Stomach (tissue), 19 donors: ENCODE measurements at places on chromosomes 11 and 22. TPM values are rescaled to one million over a fixed set of nuclear protein-coding genes. Genes with fewer than 3 reads are reported as not detected.
A peak's percentile ranks its signal among the peaks of the same experiment; 100 is the strongest.

Gene SPTBN2
- 35.6 TPM for total RNA-seq

Gene GRAP2
- total RNA-seq: 29.1 TPM

Gene BDNF
- 0.29 TPM for total RNA-seq

Gene DPAGT1
- 7.6 TPM for total RNA-seq

Gene LRRC32
- total RNA-seq: 14.0 TPM

DNA sequence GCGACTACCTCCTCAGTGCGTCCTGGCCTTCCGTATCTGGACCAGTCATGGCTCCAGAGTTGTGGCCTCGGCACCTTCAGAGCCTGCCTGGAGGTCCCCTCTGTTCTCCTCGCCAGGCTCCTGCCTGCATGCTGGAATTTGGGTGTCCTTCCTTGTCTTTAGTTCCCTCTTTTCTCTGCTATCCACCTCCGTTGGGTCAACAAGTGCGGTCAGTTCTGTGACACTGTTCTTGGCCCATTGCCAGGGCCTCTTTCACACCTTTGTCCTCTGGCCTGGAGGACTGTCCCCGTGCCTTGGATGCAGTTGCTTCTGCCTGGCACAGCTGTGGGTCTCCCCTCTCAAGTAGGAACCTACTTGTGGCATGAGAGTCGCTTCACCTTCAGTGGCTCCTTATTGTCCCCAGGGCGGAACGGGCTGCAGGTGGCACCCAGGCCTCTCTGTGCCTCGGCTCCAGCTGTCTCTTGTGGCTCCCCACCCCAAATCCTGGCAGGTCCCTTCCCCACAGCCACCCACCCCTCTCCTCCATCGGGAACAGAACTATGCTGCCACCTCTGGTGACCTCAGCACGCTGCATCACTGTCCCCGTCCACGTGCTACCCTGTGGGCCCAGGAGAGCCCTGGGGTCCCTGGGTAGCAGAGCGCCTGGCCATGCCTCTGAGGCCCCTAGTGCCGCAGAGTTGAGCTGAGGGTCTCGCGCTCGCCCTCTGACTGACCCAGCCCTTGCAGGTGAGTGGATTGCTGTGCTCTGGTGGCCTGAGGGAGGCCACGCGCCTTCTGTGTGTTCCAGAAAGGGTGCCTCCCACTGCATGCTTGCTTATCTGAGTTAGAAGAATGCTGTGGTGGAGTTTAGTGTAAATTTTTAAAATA, 4.7 kb downstream of the DGCR8 start:
- DNase-seq: peak; percentile 52

DNA sequence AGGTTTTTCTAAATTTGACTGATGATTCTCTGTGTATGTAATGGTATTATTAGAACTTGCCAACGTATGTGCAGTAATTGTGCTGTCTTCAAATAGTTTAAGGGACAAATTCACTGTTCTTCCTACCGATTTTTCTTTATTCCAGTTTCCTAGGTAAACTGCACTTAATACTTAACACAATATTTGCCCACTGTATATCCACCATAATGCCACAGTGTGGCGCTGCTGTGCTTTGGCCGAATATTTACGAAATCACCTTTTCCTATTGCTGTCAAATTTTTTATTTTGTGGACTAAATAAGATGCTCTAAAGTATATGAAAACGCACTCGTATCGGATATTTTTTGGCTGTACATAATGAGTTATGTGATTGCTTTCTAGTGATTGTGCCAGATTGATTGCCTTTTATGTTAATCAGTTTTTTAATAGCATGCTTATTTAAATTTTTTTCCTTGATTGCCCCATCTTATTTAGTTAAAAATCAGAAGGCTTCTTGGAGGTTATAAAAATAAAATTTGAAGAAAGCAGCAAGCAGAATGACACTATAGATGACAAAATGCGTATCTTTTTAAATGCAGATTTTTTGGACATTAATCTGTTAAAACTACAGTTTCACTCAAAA, 10.5 kb downstream of the AASDHPPT start:
- DNase-seq: peak; percentile 66

DNA sequence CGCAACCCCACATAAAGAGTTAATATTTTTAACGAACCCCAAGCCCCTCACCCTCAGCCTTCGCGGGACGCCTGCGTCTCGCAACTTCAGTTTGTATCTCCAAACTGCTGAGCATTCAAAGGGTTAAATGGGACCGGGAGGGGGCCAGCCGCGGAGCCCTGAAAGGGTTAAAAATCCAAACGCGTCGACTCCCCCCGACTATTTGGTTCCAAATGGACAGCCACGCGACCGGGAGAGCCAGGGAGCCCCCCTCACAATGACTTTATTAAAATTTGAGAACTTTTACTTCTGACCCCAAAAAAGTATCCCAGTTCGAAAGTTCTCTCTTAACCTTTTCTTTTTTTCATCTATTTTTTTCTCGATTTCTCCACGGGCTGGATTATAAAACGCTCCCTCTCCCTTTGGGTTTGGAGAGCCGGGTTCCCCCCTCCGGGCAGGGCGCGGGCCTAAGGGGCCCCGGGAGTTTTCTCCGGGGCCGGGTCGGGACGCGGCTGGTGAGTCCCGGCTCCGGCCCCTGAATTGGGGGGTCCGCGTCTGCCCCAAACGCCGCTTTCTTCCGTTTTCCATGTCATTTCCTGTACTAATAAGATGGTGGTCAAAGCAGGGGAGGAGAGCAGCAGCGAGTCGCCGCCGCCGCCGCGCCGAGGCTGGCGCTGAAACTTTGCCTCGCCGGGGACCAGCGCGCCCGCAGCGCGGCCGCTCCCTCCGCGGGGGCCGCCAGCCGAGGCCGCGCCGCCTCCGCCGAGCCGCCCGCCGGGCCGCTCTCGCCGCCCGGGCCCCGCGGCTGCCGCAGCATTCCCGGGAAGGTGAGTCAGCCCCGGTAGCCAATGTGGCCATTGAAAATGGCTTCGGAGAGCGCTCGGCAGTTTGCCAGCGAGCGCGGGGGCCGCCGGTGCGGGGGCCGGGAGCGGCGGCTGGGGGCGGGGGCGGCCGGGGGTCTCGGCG, at the start of gene PRDM11:
Gene PRDM11, plus strand, starts transcription at position 568 of the 945 bp plus-strand sequence. CDS start 35,128 bp downstream, outside the sequence.
- DNase-seq: peak; percentile 84

DNA sequence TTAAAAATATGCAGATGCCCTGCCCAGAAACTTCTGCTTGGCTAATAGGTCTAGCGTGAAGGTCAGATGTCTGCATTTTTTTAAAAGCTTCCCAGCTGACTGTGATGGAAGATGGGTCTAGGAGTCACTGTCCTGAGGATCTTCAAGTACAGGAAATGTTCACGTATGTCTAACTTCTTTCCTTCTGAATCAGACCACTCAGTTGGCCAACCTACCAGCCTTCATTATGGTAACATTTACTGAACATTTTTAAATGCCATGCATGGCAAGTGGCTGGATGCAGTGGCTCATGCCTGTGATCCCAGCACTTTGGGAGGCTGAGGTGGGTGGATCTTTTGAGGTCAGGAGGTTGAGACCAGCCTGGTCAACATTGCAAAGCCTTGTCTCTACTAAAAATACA, 1.1 kb upstream of the PRG2 start:
- no peak for DNase-seq

- no peak for DNase-seq
Measured at GRCh38 chr11:103902994-103903393, 133.4 kb upstream of the DDI1 start.

GRCh38 chr22:16774911-16775500, 50.2 kb downstream of the XKR3 start:
- DNase-seq: no peak
